Muscle of back (tissue), 13 donors: ENCODE measurements at places on chromosomes 7 and 10.

- DNase-seq = no peak
Measured at GRCh38 chr7:117148971-117149370, 173.9 kb downstream of the WNT2 start.

DNA sequence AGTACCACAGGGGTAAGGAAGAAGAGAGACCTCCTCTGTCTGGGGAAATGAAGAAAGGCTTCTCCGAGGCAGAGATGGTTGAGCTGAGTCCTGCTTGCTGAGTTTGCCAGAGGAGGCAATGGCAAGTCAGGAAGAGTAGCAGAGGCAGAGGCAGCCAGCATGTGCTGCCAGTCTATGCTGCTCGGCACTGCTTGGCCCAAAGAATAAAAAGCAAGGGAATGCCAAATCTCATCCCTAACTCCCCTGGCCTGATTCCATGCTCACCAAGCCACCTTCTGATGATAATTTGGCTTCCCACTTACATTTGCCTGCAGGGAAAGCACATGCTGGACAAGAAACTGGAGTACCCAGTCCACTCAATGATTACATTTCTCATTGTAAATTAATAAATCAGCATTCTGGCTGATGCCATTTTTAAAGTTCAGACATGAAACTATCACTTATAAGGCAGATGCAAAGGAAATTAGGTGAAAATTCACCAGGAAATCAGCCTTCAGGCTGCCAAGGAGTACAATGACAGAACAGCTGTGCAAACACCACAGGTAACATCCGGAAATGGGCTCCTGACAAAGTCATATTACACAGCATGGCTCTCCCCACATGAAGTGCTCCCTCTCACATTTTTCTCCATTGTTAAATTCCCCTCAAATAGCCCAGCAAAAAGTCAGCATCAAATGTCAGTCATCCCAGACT lies 245.9 kb downstream of the MTERF1 start:
- DNase-seq = no peak

- no peak for DNase-seq
Measured at GRCh38 chr10:73865107-73865458, 9.3 kb downstream of the CAMK2G start.

DNA sequence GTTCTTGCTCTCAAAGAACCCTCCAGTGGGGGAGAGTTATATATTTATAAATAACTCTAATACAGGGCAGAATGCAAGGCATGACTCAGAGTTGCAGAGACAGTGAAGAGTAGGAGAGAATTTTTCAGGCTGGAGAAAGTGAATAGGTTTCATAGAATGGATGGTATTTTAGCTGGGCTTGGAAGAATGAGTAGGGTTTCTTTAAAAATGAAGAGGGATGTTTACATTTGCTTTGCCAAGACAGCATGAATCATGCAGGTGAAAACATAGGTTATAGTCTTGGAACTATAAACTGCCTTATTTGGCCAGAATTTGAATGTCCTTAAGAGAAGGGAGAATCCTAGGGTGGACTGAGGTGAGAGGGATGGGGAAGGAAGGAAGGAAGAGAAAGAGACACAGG lies 124.8 kb downstream of the CPED1 start:
- DNase-seq = no peak

DNA sequence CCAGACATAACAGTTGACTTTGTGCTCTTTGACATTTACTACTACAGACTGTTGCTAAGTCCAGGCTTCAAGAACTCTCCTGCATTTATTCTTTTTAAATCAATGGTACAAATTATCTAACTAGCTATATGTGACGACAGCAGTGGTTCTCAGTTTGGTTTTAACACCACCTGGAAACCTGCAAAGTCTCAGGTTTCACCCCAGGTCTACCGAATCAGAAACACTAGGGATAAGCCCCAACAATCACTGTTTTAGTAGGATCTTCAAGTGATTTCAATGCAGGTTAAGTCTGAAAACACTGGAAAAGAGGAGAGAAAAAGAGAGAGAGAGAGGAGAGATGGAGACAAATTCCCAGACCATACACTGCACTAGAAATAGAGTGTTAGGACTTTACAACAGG lies 519.0 kb downstream of the PCDH15 start:
- no peak for DNase-seq

GRCh38 chr7:29445736-29446135 lies 117.9 kb upstream of the PRR15 start:
- no peak for DNase-seq

DNA sequence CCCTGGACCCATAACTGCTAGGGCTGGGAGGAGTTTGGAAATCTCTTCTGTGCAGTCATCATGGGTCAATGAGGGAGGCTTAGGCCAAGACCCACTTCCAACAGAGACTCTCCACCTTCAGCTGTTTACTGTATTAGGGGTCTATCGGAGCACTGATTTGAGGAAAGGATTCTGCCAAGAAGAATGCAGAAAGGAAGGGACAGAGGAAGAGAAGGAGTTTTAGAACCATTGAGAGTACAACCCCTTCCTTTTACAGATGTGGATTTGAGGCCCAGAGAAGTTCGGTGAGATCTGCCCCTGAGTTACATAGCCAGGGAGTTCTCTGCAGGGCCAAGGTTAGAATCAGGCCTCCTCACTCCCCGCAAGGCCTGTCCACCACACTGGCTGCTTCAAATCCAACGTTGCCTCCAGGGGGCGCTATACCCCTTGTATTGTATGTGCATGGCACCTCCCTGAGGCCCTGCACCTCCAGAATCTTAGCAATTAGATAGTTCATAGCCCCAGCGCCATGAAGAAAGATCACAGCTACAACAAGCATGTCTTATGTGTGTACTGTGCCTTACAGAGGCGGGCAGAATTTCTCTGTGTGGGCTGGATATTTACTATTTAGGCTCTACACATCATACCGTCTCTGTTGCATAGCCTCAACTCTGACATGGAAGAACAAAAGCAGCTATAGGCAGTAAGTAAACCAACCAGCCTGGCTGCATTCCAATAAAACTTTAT lies 246.8 kb downstream of the SKIDA1 start:
- peak; percentile 86 for DNase-seq

GRCh38 chr7:33952824-33953223 lies 47.5 kb downstream of the BMPER start:
- no peak for DNase-seq

GRCh38 chr7:139827042-139827441 lies 2.0 kb upstream of the TBXAS1 start:
- DNase-seq = no peak

DNA sequence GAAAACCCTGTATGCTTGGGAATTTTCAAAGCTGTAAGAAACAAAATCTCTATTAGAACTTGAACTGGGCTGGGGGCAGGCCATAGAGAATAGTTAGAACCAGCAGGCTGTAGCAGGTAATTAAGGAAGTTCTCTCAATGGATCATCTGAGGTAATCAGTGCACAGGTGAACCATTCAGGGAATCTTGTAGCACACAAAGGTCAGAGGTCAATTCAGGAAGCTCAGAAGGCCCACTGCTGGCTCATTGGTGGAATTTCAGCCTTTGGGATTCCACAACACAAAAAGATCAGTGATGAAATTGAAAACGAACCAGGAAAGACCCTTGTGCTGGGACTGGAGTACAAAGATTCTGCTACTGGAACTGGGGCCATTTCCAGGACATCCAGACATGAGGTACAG lies 82.0 kb downstream of the TMEM168 start:
- DNase-seq = no peak

- no peak for DNase-seq
Measured at GRCh38 chr10:44293842-44294241, 91.1 kb downstream of the CXCL12 start.

GRCh38 chr7:127858091-127858914 lies 172.9 kb downstream of the LRRC4 start:
- no peak for DNase-seq

GRCh38 chr10:66888237-66888636 lies 37.6 kb upstream of the LRRTM3 start:
- no peak for DNase-seq

- no peak for DNase-seq
Measured at GRCh38 chr10:28468707-28469483, 64.0 kb upstream of the WAC start.

DNA sequence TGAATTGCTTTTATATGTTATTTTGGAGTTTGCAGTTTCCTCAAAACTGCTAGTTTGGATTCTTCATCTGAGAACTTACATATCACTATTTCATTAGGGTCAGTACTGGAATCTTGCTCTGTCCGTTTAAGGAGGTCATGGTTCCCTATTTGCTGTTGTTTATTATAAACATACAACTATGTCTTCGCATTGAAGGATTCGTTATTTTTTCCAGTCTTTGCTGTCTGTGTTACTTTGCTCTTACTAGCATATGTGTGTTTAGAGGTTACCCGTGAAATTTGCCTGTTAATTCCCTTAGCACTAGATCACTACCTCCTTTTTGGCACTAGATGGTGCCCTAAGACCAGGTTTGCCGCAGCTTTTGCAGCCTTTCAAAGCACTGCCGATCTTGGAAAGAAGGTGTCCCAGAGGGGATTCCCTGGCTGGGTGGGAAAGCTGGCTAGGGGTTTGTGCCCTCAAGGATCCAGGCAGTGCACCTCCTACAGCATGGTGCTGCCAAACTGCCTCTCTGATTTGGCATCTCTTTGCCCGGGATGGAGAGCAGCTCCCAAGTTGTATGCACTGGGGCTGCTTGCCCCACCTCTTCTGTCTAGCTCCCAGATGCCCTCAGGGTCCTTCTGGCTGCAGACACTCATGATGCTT lies 103.1 kb upstream of the APBB1IP start:
- DNase-seq = peak; percentile 57

DNA sequence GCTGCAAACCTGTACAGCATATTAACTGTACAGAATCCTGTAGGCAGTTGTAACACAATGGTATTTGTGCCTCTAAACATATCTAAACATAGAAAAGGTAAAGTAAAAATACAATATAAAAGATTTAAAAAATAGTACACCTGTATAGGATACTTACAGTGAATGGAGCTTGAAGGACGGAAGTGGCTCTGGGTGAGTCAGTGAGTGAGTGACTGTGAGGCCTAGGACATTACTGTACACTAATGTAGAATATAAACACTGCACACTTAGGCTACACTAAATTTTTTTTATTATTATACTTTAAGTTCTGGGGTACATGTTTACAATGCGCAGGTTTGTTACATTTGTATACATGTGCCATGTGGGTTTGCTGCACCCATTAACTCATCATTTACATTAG lies 97.3 kb upstream of the STK17A start:
- DNase-seq = no peak

- no peak for DNase-seq
Measured at GRCh38 chr10:111531690-111532089, 454.9 kb downstream of the ADRA2A start.

DNA sequence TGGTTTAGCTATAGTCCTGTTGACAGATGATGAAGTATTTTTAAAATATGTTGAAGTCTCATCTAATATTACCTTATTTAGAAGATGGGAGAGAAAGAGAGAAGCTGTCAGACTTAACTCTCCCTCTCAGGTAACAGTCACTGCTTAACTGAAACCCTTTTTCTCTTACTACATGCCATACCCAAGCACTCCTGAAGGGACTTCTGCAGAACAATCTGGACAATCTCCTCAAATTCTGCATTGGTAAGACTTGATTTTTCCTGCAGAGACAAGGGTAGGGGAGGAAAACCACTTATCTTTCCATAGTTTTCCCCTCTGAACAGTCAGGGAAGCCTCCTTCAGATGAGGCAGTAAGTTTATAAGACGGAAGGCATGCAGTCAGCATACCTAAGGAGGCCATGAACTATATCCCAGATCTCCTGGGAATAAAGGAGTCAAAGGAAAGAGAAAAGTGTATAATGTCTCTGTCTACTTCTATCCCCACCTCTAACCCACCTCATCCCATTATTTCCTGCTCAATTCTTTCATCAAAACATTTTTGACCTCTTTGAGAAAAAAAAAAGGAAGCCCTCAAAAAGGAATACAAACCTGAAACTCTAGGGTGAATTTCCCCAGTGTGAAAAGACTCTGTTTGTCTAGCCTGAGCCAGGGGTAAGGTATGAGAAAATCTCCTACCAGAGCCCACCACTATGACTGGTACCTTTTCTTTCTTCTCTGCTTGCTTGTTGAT lies 9.4 kb downstream of the ZCWPW1 start:
- no peak for DNase-seq

DNA sequence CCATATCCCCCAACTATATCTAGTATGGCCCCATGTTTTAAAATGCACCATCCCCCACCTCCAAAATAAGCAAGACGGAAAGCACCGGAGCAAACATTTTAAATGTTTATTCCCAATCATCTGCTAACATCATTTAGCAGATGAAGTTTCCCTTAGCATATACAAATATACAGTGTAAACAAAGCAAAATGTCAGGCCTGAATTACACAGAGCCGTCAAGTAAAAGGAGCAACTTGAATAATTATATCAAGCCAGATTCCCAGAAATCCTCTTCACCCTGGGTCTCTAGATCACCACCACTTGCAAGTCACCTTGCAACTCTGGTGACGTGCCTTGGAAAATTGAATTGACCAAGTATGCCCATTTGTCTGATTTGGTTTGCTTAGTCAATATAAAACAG lies 91.6 kb upstream of the COL1A2 start:
- DNase-seq = no peak

DNA sequence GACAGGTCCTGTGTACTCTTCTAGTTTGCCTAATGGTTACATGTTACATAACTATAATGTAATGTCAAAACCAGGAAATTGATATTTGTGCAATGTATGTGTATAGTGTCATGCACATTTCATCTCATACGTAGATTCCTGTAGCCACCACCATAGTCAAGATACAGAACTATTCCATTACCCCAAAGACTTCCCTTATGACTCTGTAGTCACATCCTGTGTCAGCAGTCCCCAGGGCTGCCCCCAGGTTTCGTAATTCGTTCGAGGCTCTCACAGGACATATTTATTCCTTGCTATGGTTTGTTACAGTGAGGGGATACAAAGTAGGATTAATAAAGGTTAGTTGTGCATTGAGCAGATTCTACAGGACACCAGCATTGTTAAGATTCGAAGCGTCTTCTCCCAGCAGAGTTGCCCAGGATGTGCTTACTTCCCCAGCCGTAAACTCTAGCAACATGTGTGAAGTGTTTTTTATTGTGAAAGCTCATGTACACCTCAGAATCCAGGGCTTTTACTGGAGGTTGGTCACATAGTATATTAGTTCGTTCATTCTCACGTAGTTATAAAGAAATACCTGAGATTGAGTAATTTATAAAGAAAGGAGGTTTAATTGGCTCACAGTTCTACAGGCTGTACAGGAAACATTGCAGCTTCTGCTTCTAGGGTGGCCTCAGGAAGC lies 18.6 kb downstream of the RABGEF1 start:
- no peak for DNase-seq

DNA sequence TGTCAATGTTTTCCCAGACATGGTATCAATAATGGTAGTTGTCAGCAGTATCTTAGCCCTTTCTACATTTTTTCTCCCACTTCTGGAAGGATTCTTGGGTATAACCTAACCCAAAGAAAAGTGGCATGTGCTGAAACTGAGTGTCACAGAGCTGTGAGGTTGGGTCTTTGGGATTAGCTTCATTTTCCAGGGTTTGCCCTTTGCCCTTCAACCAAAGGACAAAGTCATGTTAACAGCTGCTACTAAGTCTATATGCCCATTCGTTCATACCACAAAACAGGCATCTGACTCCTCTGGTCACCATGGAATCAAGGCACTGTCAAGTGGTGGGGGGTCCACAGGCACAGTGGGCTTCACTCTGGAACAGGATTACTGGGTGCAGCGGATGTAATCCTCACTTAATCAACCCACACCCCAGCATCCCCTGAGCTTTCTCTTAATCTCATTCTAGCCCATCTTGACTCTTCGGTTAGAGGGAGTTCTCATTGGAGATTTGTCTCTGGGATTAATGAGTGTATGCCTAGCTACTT lies 29.1 kb downstream of the CTAGE6 start:
- no peak for DNase-seq
